ENCODE measurements at places on chromosomes 13 and 19. TPM values are rescaled to one million over a fixed set of nuclear protein-coding genes. Genes with fewer than 3 reads are reported as not detected.

GRCh38 chr13:45823583-45823982 lies 28.0 kb downstream of the SIAH3 start:
- no peak for DNase-seq

DNA sequence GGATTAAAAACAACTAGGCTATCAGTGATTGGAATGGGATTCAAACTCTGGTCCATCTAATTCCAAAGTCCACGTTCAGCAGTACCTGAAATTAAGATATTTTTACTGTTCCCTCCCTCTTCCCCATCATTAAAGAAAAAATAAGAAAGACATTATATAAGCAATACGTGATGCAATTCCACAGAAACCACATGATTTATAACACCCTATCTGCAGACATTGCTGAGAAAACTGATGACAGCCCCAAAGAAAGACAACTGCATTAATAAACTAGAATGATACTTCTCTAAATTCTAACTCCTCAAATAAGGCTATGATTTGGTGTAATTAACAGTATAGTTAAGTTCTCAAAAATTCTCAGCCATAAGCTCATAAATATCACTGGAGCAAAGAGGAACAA lies 19.1 kb downstream of the LNX2 start:
- DNase-seq: no peak

DNA sequence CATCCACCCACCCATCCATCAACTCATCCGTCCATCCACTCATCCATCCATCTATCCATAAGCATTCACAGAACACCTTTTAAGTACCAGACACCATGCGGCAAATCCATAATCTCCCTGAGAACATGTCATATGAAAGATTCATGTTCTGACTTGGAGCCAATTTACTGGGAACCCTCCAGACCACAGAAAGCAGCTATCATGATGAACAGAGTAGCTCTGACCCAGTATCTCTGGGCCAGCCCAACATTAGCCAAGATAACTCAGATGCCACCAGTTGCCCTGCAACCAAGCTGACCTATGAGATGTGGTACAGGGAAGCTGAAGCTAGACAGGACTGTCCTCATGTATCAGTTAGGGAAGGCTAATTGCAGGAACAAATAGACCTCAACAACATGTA lies 51.3 kb downstream of the ALOX5AP start:
- no peak for DNase-seq

DNA sequence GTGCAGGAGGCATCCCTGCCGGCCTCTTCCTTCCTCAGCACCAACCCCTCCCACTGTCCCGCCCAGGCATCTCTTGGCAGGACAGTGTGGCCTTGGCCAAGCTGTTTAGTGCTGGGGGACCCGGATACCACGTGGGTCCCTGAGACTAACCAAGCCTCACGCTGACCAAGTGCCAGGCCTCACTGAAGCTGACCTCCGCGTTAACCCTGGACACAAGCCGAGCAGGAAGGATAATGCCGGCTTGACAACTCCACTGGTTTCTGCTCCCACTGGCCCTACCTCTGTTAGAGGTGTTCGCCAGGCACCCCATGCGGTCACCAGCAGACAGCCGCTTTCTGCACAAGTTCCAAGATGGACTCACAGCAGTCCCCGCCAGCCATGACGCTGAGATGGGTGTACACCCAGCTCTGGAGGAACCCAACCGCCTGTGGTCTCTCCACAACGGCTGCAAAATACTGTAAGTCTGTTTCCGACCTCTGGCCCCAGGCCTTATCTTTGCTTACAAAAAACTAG lies 12.4 kb downstream of the GRTP1 start:
- DNase-seq: no peak

GRCh38 chr13:30256713-30257467 lies 50.5 kb downstream of the KATNAL1 start:
- DNase-seq: no peak

DNA sequence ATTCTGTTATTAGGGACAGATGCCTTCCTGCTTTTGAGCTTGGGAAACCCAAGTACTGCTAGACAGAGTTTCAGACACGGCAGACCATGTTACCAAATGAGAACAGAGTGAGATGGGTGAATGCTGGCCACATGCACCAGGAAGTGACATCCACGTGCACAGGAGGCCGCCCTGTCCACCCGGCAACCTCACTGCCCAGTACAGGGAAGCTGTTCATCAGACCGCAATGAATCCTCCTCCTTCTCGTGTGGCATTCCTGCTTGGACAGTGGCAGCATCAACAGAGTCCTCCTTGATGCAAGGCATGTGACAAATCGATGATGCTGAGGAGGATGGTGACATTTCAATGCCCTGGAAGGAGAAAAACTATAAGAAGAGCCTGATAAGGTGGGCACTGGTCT lies 191.0 kb upstream of the SOX1 start:
- DNase-seq: no peak

DNA sequence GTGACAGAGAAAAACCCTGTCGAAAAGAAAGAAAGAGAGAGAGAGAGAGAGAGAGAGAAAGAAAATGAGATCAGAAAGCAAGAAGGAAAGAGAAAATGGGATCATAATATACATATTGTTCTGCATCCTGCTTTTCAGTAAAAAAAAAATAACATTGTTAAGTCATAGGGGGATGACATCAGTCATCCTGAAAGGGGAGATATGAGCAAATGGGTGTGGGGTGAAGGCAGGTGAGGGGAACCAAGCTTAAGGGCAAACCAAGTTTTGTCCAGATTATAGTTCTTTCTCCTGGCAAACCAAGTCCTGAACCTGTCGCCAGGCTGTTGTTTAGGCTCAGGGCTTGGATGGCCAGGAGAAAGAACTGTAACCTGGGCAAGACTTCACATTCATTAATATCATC lies 92.6 kb upstream of the TMTC4 start:
- no peak for DNase-seq

DNA sequence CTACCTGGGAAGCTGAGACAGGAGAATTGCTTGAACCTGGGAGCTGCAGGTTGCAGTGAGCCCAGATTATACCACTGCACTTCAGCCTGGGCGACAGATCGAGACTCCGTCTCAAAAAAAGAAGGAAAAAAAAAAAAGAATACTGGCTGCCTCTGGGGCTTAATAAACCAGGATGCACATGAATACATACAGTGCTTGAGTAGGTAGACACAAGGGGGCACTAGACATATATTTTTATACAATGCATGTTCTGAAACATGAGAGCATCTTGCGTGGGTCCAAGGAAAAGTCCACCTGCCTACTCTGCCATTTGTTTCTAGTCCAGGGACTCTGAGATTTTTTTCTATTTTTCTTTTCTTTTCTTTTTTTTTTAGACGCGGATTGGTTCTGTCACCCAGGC lies 31.2 kb downstream of the KEAP1 start:
- peak; percentile 55 for DNase-seq

- no peak for DNase-seq
Observed at GRCh38 chr13:108102771-108103170, 112.6 kb downstream of the LIG4 start.

DNA sequence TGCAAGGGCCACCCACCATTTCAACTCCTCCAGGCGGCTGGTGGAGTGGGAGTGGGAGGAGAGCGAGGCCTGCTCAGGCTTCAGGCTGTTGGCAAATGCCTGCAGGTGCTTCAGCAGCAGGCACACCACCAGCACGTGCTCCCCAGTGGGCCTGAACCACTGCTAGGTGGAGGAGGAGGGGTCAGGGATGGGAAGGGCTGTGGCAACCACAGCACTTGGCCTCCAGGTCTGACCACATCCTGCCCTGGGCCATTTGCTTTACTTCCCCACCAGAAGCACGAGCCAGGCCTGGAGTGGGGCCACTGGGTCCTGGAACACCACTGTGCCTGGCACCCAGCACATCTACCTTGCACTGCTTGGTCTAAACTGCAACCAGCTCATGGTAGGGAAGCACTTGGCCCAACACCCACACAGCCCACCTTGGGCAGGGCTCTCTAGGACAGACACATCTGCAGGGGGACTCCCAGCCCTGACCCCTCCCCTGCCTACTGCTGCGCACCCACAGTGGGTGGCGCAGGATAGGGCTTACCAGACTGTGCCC lies 26.2 kb downstream of the TUBA3C start:
- DNase-seq: no peak

- DNase-seq: no peak
Observed at GRCh38 chr19:994516-994915, 5.7 kb upstream of the GRIN3B start.

DNA sequence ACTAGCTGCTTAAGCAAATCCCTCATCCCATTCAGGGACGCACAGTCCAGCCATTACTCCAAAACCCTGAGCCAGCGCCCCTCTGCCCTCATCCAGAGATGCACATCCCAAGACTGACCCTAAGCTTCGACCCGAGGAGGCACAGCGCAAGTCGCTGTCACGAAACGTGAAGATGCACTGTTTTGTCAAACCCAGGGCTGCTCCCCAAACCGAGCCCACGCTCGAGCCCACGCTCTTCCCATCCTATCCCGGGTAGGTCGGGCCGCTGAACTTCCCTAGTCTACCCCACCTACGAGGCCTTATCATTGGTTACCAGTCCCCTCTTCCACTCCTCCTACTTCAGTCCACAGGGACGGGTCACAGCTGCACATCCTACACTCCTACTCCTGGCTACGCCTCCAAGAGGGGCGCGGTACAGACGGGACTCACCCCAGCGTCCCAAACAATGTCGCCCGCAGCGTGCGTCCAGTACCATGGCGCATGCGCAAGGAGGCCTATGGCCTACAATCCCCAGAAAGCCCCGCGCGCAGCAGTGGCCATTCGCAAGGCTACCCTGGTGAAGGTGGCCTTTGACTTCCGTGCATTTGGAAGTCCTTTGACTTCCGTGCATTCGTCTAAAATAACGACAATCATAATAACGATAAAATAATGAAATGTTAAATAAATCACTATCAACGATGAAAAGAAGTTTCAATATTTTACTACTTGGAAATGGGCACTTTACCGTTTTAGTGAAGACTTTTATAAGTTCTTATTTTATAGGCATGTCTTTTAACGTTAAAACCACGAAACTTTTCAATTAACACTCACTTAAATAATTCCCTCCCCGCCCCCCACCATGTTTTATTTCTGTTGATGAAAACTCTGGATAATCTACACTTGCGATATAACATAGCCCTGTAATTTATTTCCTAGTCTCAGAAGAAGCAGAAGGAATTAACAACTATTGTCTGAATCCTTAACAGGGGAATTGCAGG lies at the start of gene ZNF285:
TSS of gene ZNF285 (minus strand) at position 470 of the 977 bp plus-strand sequence. CDS start 4,395 bp downstream, outside the sequence.
- DNase-seq: peak; percentile 99

GRCh38 chr13:48142436-48142835 lies 47.5 kb upstream of the MED4 start:
- peak; percentile 14 for DNase-seq

DNA sequence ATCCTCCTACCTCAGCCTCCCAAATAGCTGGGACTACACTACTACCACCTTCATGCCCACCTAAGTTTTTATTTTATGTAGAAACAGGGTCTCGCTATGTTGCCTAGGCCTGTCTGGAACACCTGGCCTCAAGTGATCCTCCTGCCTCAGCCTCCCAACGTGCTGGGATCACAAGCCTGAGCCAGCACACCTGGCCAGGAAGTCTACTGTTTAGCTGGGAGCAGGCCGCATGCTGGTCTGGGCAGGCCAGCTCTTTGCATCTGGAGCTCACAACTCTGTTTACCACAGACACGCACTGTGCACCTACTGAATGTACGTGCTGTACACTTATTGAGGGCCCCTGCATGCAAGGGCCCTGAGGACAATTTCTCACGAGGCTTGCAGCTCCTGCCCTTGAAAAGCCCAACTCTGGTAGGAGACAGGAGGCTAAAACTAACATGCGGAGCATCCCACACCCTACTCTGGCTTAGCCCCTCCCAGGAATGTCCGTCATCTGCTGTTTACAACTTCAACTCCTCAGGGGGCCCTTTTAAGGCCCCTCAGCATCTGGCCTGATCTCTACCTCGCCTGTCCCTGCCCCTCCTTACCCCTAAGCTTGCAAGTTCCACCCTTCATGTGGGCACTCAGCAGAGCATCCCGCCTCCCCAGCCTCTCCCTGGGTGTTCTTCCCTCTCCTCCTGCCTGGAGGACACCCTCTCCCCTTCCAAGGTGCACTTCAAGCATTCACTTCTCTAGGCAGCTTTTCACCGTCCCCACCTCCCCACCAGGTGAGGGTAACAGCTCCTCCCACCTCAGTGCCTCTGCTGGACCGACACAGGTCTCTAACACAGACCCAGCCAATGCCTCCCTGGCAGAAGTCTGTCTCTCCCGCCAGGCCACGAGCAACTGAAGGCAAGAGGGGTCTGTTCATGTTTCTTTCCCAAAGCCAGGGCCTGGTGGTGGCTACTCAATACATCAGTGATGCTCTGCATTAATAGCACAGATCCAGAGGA lies 114.2 kb upstream of the UQCRFS1 start:
- DNase-seq: no peak

GRCh38 chr19:55265723-55266386 lies 7.0 kb upstream of the PPP6R1 start:
- no peak for DNase-seq

DNA sequence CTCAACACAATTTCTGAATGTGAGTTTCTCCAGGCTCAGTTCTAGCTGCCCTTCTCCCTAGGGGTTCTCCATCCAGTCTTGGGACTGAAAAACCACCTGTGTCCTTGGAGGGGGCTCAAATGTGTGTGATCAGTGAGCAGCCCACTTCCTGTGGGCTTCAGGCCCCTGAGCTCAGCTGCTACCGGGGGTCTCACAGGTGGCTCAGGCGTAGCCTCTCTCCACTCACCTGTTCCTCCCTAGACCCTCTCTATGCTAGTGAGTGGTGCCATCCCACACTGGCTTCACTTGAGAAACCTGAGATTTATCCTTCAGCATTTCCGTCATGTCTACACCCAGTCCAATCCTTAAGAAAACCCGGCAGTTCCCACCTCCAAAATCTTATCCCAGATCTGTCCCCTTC lies 39.8 kb upstream of the GPI start:
- no peak for DNase-seq

DNA sequence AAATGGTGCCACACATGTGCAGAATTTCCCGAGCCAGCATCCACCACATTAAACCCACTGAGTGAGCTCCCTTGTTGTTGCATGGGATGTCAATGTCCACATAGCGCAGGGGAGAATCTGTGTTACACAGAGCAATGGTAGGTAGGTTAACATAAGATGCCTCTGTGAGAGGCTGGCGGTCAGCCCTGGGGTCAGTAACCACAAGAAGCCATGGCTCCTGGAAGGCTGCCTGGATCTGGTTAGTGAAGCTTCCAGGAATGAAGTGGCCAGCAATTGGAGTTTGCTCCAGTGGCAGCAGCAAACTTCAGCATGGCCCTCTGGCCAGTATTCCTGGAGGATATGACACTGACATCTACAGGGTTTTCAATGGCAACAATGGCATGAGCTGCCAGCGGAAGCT lies 37.0 kb upstream of the PCDH9 start:
- DNase-seq: peak; percentile 2

DNA sequence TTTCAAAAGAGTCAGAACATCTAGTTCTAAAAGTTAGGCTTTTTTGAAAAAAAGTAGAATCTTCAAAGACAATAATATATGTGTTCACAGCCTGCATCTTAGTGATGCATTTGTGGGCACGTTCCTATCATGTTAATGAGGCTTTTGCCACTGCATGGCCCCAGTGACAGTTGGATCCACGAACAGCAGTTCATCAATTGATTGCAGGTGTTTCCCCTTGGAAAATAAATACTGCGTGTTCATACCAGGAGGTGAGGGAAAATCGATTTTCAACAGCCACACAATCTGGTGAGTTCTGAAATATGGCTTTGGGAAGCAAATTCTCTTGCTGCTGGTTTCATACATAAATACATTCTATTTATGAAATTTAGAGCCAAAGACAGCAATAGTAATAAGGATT lies 343.8 kb upstream of the SLC10A2 start:
- DNase-seq: no peak

- peak; percentile 34 for DNase-seq
Observed at GRCh38 chr13:105202354-105202753, 1333.1 kb downstream of the EFNB2 start.

IL17D gene
- 0.71 TPM for total RNA-seq

AXL gene
- total RNA-seq: 362 TPM

ATP7B gene
- total RNA-seq: 0.94 TPM

C19orf73 gene
- 1.6 TPM for total RNA-seq

OR7C1 gene
- total RNA-seq: not detected

PABPC3 gene
- total RNA-seq: 0.02 TPM
